ENCODE measurements at places on chromosomes 4 and X. TPM values are rescaled to one million over a fixed set of nuclear protein-coding genes. Genes with fewer than 3 reads are reported as not detected.

- H3K4me3 ChIP-seq = no peak overlapping the region
- no peaks in the 10 kb centered on the region for H3K36me3 ChIP-seq
- no peaks in the 10 kb centered on the region for H3K4me1 ChIP-seq
- DNase-seq = no peak
- no peak overlapping the region for H3K27ac ChIP-seq
- H3K27me3 ChIP-seq = no peaks in the 10 kb centered on the region
Observed at GRCh38 chr4:171130256-171130801, 682.9 kb upstream of the GALNTL6 start.

GRCh38 chr4:95507561-95507960 is 41.2 kb downstream of the UNC5C start:
- no peaks in the 10 kb centered on the region for H3K4me1 ChIP-seq
- H3K4me3 ChIP-seq = no peak overlapping the region
- DNase-seq = no peak
- no peaks in the 10 kb centered on the region for H3K36me3 ChIP-seq
- no peaks in the 10 kb centered on the region for H3K27me3 ChIP-seq

DNA sequence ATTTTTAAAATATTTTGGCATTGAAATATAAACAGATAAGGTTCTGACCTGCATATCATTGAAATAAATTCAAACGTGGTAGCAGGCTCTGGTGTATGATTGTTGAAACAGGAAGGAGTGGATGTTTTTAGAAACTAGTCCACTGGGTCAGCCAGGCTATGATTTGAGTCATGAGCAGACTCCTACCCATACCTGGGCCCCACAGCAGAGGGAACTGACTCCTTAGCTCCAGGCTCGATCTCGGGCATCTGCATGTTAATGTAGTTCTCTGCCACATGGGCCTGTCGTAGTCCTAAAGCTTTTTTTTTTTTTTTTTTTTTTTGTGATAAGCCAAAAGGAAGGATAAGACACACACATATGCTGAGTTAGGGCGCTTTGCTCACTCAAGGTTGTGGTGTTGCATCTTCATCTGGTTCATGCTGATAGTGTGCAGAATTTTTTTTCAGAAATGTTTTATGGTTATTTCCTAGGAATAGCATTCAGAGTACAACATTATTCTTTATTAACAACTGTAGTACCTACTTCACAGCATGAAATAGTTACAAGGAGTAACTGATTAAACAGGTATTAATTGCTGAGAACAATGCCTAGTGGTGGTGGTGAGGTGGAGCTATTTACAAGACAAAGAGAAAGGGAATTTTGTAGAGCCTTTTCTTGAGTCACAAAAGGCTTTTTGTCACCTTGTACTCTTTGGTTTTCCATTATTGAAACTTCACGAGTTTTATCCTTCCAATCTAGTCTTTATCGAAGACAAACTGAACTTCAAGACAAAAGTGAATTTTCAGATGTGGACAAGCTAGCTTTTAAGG is 27.3 kb downstream of the OFD1 start:
- no peaks in the 10 kb centered on the region for H3K27me3 ChIP-seq
- no peaks in the 10 kb centered on the region for H3K4me1 ChIP-seq
- H3K4me3 ChIP-seq = no peak overlapping the region
- H3K36me3 ChIP-seq = no peaks in the 10 kb centered on the region
- no peak overlapping the region for H3K27ac ChIP-seq

DNA sequence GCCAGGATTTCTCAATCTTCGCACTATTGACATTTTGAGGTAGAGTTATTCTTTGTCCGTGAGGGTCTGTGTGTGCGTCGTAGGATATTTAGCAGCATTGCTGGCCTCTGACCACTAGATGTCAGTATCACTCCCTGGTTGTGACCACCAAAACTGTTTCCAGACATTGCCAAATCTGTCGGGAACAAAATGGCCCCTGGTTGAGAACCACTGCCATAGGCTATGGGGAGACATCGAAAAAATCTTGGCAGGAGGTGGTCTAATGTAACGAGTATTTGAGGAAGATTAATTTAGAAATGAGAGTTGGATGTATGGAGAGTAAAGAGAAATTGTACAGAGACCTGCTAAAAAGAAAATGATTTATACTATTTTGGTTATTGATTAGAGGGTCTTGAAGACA is 108.4 kb downstream of the DOCK11 start:
- no peak overlapping the region for H3K27ac ChIP-seq
- no peak overlapping the region for H3K4me3 ChIP-seq
- no peaks in the 10 kb centered on the region for H3K27me3 ChIP-seq
- DNase-seq = no peak

ETDB gene
- not detected for total RNA-seq

GPR173 gene
- 12.0 TPM for total RNA-seq

STAP1 gene
- total RNA-seq = not detected

Measured in ovary (tissue), 10 donors.